ENCODE measurements at places on chromosomes 7 and 10.

DNA sequence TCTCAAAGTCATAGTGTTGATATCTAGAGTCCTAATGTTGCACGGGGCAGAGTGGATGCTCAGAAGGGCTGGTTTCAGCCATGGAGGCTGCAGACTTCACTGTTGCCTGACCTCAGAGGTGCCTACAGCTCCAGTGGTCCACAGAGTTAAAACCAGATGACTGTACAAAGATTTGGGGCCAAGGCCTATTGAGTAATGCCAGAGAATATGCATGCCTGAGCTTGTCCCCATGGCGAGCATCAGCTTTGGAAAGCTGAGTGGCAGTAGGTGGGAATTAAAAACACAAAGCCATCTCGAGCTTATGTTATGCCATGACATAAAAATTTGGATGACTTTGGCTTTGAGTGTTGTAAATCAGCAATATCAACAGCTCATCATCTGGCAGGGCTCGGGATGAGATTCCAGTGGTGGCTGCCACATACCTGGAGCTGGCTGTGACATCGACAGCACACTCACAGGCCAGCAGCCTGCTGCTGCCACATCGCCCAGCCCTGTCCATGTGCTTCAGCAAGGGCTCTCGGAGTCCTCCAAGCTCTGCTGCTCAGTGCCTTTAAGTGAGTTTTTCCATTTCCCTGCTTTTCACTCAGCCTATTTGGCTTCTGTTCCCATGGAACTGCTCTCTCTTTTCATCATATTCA, 379.6 kb downstream of the TNS3 start:
- no peak for DNase-seq

DNA sequence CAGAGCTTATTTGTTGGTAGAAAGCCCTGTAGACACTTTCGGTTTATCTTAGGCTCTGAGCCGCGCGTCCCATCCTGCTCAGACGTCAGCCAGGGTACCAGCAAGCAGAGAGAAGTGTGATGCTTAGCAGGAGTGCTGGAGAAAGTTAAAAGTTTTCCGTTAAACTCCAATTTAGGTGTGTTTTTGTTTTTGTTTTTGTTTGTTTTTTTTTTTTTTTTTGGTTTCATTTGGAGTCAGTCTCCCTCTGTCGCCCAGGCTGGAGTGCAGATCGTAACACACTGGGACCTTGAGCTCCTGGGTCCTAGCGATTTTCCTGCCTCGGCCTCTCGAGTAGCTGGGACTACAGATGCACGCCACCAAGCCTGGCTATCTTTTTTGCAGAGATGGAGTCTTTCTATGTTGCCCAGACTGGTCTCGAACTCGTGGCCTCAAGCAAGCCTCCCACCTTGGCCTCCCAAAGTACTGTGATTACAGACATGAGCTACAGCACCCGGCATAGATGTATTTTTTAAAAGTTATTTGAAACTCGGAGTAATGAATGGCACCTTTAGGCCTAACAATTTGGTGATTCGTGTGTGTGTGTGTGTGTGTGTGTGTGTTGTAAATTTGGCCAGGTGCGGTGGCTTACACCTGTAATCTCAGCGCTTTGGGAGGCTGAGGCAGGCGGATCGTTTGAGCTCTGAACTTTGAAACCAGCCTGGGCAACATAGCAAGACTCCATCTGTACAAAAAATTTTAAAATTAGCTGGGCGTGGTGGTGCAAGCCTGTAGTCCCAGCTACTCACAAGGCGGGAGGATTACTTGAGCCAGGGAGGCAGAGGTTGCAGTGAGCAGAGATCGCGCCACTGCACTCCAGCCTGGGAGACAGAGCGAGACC, 1.3 kb upstream of the HIP1 start:
- DNase-seq = no peak

DNA sequence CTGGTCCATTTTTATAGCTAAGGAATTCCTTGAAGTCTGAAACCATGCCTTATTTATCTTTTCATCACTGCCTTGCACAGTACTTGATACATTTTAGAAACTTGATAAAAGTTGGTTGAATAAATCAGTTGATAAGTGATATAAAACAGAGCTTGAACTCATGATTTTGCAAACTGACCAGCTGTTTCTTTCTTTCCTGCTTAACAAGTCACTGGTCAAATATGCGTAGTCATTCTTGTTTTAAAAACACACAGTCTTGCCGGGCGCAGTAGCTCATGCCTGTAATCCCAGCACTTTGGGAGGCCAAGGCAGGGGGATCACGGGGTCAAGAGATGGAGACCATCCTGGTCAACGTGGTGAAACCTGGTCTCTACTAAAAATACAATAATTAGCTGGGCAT, 6.3 kb downstream of the TPST1 start:
- DNase-seq = no peak

DNA sequence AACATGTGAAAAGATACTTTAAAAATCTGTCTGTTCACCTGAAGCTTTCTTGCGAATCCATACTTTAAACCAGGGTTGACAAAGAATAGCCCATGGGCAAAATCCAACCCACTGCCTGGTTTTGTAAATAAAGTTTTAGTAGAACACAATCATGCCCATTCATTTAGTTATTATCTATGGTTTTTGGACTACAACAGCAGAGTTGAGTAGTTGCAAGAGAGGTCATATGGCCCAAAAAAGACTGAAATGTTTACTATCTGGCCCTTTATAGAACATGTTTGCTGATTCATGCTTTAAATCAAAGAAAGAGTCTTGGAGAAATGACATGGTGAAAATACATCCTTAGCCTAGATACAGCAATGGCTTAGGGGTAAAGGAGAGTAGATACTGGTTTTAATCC, 356.2 kb downstream of the RNLS start:
- no peak for DNase-seq

DNA sequence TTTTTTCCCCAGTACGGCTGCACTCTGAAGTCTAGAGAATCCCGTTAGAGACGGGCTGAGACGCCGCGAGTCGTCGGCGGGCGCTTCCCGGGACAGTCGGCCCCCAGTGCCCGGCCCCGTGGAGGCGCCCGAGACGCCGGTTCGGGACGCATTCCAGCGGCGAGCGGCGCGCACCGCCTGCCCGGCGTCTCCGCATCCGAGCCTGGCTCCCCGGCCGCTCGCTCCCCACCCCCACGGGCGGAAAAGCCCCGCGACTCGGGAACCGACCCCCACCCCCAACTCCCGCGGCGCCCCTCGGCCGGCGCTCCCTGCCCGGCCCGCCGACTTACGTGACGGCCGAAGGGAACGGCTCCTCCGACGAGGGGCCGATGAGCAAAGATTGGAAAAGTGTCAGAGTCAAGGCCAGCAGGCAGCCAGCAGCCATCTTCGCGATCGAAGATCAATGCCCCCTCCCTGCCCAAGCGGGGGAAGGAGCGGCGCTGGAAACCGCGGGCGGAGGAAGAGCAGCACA, 486 bp downstream of the CACNA2D1 start:
- peak; percentile 78 for DNase-seq

DNA sequence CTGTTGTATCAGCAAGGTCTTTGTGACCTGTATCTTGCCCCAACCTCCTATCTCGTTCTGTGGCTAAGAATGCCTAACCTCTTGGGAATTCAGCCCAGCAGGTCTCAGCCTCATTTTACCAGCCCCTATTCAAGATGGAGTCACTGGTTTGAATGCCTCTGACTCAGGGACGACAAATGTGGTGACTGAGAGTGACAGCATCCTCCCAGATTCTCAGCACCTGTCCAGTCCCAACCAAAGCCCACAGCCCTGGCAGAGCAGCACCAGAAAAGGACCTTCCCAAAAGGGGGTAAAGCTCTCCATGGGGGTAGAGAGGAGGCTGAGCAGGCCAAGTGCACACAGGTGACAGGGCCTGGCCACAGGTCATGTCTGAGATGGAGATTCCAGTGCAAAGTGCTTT, 35.4 kb upstream of the GPAM start:
- no peak for DNase-seq

DNA sequence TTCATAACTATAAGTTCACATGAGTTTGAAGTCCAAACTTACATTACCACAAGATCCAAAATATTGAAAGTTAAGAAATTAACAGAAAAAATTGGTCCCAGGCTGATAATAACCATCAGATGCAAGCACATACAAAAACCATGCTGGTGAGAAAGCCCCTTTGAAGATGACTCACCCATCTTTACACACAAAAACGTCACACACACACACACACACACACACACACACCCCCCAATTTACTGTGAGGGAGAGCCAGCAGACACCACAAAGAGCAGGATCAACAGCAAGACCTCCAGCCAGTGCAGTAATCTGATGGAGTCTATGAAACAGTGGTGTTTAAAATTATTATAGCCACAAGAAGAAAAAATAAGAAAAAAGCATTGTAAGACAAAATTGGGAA, 50.1 kb upstream of the DRGX start:
- DNase-seq = no peak

GRCh38 chr7:43700059-43700501, 29.2 kb downstream of the COA1 start:
- peak; percentile 65 for DNase-seq

DNA sequence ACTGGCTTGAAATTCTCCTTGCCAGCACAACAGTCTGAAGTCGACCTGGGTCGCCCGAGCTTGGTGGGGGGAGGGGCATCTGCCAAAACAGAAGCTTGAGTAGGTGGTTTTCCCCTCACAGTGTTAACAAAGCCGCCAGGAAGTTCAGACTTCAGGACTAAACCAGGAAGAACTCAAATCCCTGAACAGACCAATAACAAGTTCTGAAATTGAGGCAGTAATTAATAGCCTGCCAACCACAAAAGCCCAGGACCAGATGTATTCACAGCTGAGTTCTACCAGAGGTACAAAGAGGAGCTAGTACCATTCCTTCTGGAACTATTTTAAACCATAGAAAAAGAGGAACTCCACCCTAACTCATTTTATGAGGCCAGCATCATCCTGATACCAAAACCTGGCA, 45.3 kb downstream of the LRRC72 start:
- DNase-seq = no peak
